Endodermal cell (in vitro differentiated cells): ENCODE measurements at places on chromosomes 6 and 20. TPM values are rescaled to one million over a fixed set of nuclear protein-coding genes. Genes with fewer than 3 reads are reported as not detected.
A peak's percentile ranks its signal among the peaks of the same experiment; 100 is the strongest.

GRCh38 chr6:142482249-142482648 lies 180.4 kb downstream of the ADGRG6 start:
- no peaks in the 10 kb centered on the region for H3K4me1 ChIP-seq
- DNase-seq, result no peak
- no peaks in the 10 kb centered on the region for H3K27me3 ChIP-seq
- no peak overlapping the region for H3K27ac ChIP-seq

DNA sequence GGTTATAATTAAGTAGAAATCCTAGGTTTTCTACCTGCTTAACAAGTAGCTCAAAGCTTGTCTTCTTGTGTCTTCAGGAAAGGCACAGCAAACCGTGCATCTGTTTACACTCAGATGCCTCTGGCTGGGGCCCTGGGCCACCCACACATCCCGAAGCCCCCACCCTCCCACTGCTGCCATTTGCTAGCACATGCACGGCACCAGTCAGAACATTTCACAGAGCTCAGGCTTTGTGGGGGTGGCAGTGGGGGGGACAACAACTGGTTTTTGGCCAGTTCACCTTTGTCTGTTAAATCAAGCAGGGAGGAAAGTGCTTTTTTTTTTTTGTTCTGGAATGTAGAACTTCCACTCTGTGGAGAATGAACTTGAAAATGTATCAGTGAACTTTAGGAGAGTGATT lies 77.7 kb downstream of the LINC00237 start:
- no peaks in the 10 kb centered on the region for H3K4me1 ChIP-seq
- H3K27me3 ChIP-seq, result no peaks in the 10 kb centered on the region
- no peak for DNase-seq
- no peak overlapping the region for H3K4me3 ChIP-seq

DNA sequence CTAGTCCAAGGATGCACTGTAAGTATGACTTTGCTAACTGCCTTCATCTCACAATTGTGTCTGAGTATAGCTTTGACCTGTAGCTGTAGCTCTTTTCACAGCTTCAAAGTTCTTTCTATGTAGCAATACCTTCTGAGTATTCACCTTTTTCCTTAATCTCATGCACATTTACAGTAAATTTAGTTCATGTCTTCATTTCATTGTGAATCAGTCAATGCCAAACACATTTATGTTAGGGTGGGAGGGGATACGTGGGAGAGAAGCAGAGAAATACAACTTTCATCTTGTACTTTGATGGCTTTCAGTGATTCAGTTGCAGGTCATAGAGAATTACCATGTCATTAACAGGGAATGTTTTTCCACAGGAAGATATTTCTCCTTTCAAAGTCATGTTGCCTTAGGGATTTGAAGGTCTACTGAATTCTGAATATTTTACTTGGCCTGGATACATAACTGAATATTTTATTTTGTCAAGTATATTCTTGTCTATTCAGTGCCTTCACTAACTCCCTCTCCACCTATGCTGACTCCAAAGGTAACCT lies 119.2 kb downstream of the TINAG start:
- no peaks in the 10 kb centered on the region for H3K27me3 ChIP-seq
- H3K4me1 ChIP-seq, result no peaks in the 10 kb centered on the region
- no peak overlapping the region for H3K27ac ChIP-seq
- H3K4me3 ChIP-seq, result no peak overlapping the region
- H3K36me3 ChIP-seq, result no peaks in the 10 kb centered on the region

DNA sequence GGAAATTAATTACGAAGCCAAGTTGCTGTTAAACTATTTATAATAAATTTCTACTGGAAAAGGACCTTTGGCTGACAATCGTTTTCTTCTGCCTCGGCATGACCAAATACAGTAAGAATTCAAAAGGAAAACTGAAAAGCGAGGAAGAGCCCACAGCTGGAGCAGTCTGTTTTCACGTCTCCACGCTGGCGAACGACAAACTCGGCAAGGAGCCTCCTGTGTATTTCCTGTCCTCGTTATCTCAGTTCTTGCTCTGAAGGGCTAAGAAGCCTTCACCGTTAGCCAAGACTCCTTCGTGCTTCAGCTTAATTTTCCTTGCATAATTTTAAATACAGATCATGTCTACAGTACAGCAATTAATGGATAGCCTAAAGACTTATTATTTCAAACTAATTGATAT lies 214.3 kb upstream of the PLCB4 start:
- H3K27me3 ChIP-seq, result no peaks in the 10 kb centered on the region
- no peaks in the 10 kb centered on the region for H3K36me3 ChIP-seq
- peak; percentile 57 for DNase-seq

DNA sequence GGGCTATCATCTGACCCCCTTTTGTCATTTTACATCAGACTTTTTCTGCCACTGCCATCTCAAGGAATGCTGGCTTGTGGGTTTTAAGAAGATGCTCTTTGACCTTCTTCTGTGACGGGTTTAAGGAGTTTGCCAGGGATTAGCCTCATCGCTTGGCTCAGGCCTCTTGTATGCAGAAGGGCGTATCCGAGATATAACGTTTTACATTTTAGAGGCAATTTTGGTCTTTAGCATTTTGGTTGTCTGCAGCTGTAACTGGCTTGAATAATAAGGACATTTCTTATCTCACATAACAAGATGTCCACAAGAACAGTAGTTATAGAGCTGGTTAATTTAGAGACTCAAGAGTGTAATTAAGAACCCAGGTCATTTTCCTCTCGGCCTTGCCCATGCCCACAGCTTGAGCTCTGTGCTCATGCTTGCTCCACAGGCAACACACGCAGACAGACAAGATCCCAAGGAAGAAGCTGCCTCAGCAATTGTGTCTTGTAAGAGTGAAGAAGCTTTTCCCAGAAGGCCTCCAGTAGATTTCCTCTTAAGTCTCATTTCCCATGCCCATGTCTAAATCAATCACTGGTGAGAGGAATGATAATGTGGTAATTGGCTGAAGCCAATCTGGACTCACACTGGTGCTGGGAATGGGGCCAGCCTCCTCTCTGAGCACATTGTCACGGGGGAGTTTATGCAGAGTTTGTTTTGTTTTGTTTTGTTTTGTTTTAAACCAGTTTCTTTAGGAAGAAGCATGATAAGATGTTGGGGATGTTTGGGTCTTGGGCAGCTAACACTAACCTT lies 36.8 kb downstream of the PTCHD4 start:
- H3K4me3 ChIP-seq, result no peak overlapping the region
- DNase-seq, result peak; percentile 45
- no peaks in the 10 kb centered on the region for H3K4me1 ChIP-seq
- no peaks in the 10 kb centered on the region for H3K36me3 ChIP-seq
- peaks cover 20% of the 10 kb centered on the region for H3K27me3 ChIP-seq
- H3K27ac ChIP-seq, result no peak overlapping the region

DNA sequence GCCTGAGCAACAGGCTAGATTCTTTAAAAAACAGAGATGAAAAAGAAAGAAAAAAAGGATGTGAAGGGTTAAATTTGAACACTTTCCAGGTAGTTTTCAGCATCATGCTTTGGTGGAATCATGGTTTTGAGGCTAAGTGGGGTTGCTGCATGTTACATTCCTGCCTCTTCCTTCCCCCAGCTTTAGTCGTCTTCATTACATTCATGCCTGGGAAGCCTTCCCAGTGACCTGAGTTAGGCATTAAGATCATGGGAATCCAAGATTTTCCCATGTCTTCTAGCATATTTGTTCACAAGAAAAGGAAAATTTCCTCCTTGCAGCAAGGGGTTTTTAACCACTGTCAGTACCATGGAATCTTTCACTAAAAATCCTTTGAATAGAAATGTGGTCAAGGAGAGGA lies 12.0 kb downstream of the TPX2 start:
- H3K36me3 ChIP-seq, result peaks cover 27% of the 10 kb centered on the region
- no peaks in the 10 kb centered on the region for H3K4me1 ChIP-seq
- no peaks in the 10 kb centered on the region for H3K27me3 ChIP-seq
- no peak overlapping the region for H3K27ac ChIP-seq
- no peak for DNase-seq
- no peak overlapping the region for H3K4me3 ChIP-seq

GRCh38 chr6:55198715-55199114 lies 24.4 kb downstream of the HCRTR2 start:
- no peak for DNase-seq
- H3K27me3 ChIP-seq, result no peaks in the 10 kb centered on the region
- no peak overlapping the region for H3K4me3 ChIP-seq
- peaks cover 12% of the 10 kb centered on the region for H3K4me1 ChIP-seq

DNA sequence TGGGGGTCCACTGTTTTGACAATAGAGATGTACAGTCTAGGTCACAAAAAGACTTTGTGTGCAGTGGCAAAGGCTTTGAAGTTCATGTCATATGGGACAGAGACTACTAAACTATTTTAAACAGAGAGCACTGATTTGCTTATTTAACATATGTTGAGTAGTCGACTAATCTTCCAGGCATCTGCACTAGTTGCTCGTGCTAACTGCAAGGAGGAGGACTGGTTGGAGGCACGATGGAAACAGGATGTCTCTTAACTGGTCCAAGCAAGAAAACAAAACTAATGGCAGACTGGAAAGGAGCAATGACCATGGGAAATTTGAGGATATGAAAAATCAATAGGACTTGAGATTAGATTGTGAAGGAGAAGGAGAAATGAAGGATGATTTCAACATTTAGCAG lies 28.5 kb upstream of the ERVFRD-1 start:
- no peak for DNase-seq
- H3K4me3 ChIP-seq, result no peak overlapping the region
- peaks cover 12% of the 10 kb centered on the region for H3K36me3 ChIP-seq
- no peaks in the 10 kb centered on the region for H3K27me3 ChIP-seq
- H3K4me1 ChIP-seq, result no peaks in the 10 kb centered on the region
- H3K27ac ChIP-seq, result no peak overlapping the region

DNA sequence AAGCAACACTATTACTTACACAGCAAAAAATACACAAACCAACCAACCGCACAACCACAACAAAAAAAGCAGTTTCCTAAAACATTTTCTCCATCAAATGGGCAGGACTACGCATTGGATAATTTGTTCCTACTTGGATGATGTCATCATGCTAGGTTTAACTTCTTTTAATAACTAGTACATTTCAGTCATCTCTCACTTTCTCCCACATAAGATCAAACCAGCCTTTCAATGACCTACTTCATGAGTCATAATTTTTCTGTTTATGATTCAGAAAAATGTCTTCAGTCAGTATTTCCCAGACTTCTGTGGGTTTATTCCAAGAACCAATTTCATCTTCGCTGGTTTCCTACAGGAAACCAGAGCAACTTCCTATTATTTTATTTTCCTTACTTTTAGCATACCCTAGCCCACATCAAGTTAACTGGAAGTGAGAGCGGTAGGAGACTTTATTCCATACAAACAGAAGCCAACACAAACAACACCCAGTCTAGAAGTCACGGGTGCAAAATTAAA lies 134.2 kb downstream of the GMDS start:
- DNase-seq, result no peak
- no peaks in the 10 kb centered on the region for H3K4me1 ChIP-seq
- no peak overlapping the region for H3K4me3 ChIP-seq
- no peak overlapping the region for H3K27ac ChIP-seq
- H3K27me3 ChIP-seq, result no peaks in the 10 kb centered on the region
- no peaks in the 10 kb centered on the region for H3K36me3 ChIP-seq

- no peak overlapping the region for H3K4me3 ChIP-seq
- H3K27ac ChIP-seq, result no peak overlapping the region
- H3K36me3 ChIP-seq, result no peaks in the 10 kb centered on the region
- DNase-seq, result no peak
- H3K4me1 ChIP-seq, result no peaks in the 10 kb centered on the region
Measured at GRCh38 chr6:65289491-65289890, 417.5 kb downstream of the EYS start.

Gene CENPQ
- 14.0 to 22.9 TPM (median 22.2 TPM) in 3 replicates for total RNA-seq

Gene MRAP2
- 9.5 to 10.7 TPM (median 10.3 TPM) in 3 replicates for total RNA-seq
